Activated CD4-positive, alpha-beta memory T cell treated with anti-CD3 and anti-CD28 coated beads for 36 hours (primary cell): ENCODE measurements at places on chromosomes 6 and 20. TPM values are rescaled to one million over a fixed set of nuclear protein-coding genes. Genes with fewer than 3 reads are reported as not detected.

- DNase-seq, result no peak
Observed at GRCh38 chr6:97666889-97667288, 383.9 kb upstream of the MMS22L start.

GRCh38 chr6:67141005-67141404 lies 1434.0 kb upstream of the EYS start:
- DNase-seq, result no peak

- DNase-seq, result no peak
Observed at GRCh38 chr6:112485827-112486212, 138.7 kb downstream of the RFPL4B start.

DNA sequence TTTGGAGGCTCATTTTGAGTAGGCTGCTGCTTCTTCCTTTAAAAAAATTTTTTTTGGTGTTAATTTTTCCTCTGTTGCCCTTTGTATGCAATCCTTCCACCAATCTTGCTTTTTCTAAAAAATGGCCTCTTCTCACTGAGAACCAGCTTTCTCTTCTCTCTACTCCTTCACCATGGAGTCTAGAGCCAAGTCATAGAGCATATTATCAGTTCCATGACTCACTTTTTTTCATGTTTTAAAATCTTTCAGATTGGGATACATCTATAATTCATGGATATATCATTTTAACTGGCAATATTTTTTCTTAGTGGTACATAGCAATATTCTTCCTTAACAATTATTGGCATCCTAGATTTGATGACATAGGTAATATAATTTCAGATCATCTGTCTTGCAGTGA lies 62.7 kb downstream of the SLX4IP start:
- DNase-seq, result no peak

- no peak for DNase-seq
Observed at GRCh38 chr20:58702161-58702510, 9.5 kb downstream of the NPEPL1 start.

DNA sequence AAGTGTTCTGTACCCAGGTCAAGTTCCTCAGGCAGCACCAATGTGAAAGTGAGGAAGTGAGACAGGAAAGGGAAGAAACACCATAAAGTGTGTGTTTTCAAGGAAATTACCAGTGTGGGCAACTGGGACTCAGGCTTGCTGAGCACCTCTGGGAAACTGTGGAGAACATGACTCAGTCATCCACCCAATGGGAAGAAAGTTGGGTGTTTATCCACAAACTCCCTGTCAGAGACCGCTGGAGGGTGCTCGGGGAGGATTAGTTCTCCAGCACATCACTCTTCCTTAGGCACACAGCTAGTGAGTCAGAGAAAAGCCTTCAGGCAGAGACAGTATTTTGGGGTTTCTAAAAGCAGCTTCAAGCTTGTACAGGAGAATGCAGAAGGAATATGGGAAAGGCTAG lies 93.6 kb downstream of the PCSK2 start:
- no peak for DNase-seq

DNA sequence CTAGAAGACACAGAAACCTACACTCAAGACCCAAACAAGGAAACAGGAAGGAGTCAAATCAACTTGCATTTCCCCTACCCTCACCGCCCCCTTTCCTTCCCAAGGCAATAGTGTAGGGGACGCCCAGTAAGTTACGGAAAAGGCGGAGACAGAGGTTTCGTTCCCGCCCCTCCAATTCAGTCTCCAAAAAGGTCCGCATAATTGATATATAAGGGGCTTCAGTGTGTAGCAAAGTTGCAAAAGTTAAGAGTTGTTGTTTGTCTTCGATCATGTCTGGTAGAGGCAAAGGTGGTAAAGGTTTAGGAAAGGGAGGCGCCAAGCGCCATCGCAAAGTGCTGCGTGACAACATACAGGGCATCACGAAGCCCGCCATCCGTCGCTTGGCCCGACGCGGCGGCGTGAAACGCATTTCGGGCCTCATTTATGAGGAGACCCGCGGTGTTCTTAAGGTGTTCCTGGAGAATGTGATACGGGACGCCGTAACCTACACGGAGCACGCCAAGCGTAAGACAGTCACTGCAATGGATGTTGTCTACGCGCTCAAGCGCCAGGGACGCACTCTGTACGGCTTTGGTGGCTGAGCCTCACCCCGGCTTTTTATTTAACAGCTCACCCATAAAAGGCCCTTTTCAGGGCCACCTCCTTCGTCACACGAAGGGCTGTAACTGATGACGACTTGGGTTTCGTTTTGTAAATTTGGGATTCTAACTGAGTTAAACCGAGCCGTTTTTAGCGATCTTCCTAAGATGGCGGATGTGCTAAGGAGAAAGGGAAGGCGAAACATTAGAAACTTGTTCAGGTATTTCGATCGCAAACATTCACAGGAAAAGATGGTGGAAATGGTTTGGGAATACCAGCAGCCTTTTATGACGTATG lies 124.6 kb upstream of the BTN3A2 start:
- peak; percentile 85 for DNase-seq

- no peak for DNase-seq
Observed at GRCh38 chr6:47922391-47922790, 140.6 kb downstream of the OPN5 start.

DNA sequence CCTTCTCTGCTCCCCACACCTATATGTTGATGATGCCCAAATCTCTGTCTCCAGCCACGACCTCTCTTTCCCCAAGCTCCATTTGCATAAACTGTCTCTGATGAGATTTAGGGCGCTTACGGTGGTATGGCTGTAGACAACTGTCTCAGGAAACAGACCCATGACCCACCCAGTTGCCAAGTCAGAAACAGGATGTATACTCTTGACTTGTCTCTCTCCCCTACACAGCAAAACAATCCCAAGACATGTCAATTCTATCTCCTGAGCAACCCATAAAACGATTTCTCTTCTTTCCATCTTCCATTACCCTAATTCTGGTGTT lies 13.9 kb downstream of the GNL1 start:
- peak; percentile 27 for DNase-seq

The NNAT gene
- total RNA-seq, result not detected

The AK9 gene
- total RNA-seq, result 2.8 TPM

The SLC17A9 gene
- 9.7 TPM for total RNA-seq

The PLG gene
- total RNA-seq, result not detected

The GPX5 gene
- total RNA-seq, result not detected
